ENCODE measurements at places on chromosomes 16 and 17.

GRCh38 chr16:11330526-11331237, 14.6 kb upstream of the RMI2 start:
- DNase-seq: no peak

DNA sequence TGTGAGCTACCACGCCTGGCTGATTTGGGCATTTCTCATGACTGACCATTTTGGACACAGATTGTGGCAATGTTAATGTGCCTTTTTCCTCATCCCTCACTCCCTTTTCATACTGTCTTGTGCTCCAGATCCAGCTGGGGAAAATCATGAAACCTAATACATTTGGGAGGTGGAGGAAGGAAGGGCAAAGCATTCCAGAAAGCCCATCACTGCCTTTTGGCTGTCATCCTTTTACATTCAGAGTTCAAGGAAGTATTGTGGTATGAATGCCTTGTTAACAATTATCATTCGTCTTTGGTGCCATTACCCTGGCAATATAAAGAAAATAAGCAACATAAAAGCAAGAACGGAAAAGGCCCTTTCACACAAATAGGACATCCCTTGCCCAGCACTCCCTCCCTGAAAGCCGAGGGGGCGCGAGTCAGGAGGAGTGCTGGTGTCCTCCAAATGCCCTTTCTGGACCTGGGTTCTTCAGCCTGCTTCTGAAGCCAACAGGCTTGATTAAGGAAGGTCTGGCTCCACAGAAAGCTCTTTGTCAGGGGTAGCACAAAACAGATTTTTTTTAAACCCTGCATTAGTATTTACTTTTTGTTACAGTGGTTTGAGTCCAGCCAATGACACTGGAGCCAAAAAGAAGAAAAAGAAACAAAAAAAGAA, 20.1 kb downstream of the NMT1 start:
- no peak for DNase-seq

GRCh38 chr17:17001874-17002520, 30.1 kb upstream of the TNFRSF13B start:
- DNase-seq: peak; percentile 84

DNA sequence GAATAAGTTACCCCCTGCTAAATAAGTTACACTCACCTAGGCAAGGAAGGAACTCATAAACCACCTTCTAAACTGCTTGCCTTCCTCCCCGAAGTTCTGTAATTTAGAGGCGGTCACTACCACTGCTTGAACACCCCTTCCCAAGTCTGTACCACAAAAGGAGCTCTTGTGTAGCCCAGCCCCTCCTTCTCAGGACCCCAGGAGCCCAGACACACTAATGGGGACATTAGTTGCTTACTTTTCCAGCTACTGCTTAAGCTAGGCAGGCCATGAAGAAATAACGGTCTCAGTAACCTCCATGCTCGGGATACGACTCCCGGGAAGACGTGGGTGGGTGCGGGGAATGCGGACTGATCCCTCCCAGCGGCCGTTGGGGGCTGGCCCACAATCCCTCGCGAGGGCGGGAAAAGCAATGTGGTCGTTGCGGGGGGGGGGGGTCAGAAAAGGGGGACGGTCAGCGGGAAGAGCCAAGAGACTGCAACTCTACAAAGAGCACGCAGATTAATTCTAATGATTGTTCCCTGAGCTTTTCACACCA, at the start of gene TEX14:
Gene TEX14, minus strand, starts transcription at position 345 of the 538 bp plus-strand sequence. CDS start 40,044 bp downstream, outside the sequence.
- DNase-seq: no peak

- no peak for DNase-seq
Measured at GRCh38 chr16:7304958-7305357, 27.7 kb upstream of the RBFOX1 start.

DNA sequence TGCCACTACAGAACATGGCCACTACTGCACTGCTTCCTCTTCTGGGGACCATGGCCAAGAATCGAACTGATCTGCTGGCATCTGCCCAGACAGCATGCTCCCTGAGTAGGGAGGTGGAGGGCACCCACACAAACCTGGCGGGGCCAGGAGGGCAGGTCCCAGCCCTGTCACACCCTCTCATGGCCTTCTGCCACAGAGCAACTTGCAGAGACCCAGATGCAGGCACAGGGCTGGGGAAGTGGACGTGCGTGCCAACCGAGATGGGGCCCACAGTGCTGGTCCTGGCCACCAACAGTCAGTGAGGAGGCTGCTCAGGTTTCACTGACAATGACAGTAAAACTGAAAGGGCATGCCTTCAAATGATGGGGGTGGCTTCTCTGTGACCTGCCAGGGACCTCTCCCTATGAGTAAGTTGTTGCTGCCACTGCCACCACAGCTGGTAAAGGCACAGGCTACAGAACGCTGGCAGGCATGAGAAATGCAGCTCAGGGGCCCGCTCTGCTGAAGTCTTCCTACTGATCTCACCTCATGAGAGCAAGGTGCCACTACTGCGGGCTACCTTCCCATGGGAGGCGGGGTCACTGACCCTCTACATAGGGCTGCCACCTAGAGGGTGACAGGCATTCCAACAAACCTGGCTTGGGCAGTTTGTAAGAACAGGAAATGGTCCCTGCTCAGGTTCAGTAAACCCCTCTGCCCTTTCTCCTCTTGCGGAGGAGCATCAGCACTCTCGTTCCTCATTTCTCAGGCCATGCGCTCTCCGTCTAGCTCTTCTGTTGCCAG, 15.5 kb downstream of the HIC1 start:
- DNase-seq: no peak

- no peak for DNase-seq
Measured at GRCh38 chr16:51035110-51035498, 116.0 kb downstream of the SALL1 start.

GRCh38 chr16:79265701-79266100, 334.8 kb downstream of the MAF start:
- no peak for DNase-seq

DNA sequence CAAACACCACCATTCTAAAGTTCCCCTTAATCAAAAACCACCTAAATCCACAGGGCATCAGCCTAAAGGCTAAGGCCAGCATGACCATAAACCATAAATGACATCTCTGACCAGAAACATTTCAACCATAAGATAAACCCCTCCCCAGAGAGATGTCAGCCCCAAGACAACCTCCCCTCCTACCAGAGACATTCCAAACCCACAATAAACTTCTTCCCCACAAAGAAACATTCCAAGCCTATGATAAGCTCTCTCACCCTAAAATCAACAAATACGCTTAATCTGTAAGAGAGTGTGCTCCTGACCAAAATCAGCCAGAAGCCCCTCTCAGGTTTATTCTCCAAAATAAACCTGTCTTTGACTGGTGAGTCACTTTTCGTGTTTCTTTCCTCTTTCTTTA, 54.8 kb downstream of the SLFN5 start:
- no peak for DNase-seq

DNA sequence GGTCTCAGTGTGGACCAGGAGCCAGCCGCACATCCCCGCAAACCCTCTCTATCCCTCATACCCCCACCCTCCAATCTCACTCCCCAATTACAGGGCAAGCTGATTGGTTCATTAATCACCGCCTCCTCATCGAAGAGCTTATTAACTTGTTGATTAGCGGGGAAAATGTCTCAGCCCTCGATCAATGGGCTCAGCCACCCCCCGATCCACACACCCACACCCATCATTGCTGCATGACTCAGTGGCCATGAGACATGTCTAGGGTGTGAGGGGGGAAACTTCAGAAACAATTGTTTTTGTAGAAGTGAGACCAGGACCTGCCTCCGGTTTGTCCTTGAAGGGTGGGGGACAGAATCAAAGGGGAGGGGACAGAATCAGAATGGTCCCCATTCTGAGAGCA, 2.5 kb upstream of the PYY start:
- no peak for DNase-seq

- DNase-seq: peak; percentile 34
Measured at GRCh38 chr16:80932708-80933095, 74.0 kb downstream of the CMC2 start.

DNA sequence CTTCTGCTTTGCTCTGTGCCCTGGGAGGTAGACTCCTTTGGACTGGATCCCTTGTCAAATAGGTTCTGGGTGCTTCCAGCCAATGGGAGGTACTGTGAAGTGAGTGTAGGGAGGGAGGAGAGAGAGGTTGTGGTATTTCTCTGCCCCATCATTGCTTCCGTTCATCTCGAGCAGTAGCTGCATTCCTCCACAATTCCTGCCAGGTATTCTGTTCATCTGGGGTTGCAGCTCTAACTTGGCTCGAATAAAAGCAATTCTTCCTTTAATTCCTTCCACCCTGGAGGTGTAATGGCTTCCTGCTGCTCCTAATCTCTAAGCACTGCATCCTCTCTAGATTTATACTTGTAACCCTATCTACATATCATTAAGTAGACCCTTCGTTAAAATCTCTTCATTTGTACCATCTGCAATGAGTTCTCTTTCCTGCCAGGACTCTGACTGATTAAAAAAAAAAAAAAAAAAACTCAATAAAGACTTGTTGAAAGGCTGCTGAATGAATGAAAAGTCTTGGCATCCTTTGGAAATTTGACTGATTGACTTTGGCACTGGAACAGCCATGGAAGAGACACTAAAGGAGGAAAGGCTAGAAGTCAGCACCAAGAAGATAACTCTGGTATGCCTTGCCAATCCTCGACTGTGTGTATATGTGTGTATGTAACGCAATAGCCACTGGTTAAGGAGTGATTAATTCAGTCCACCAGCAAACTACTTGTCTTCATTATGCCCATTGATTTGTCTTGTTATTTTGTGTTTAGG, 616.9 kb upstream of the SOX9 start:
- no peak for DNase-seq

DNA sequence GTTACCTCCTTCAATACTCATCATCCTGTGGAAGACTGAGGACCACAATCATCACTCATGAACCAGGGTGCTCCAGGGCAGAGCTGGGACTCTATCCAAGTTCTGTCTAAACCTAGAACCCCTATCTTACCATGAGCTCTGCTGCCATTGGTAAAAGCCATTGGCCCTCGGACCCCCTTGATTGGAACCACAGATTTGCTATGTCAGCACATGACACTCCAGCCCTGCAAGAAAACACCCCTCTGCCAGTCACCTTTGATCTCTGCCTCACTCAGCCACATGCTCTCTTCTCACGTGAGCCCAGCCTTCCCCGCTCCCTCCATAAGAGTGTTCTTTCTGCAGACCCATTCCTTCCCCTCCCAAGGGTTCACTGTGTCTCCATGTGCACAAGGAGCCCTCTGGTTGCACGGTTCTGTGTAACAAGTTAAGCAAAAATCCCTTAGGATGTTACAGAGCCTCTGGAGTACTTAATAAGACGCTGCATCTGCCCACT, 468.8 kb upstream of the DYNLRB2 start:
- no peak for DNase-seq

GRCh38 chr16:16774389-16774788, 395.4 kb downstream of the NPIPA7 start:
- no peak for DNase-seq

- no peak for DNase-seq
Measured at GRCh38 chr17:42310787-42311215, 22.5 kb downstream of the STAT5A start.

DNA sequence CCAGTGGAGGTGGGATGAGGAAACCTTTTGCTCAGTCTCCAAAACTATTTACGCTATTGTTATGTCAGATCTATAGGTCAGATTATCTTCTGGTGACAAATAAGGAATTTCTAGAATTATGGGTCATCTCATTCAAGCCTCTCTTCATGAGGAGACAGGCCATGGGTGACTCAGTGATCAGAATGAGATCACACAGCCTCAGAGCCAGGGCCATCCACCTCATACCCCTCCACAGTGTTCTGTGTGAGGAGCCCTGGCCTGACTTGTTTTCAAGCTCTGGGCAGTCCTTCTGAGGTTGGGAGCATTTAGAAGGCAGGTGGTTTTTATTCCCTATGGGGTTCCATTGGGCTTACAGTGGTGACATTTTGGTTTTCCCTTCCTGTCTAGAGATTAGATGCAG, 26.5 kb downstream of the YPEL2 start:
- peak; percentile 39 for DNase-seq

- DNase-seq: no peak
Measured at GRCh38 chr17:59356543-59357218, 25.2 kb downstream of the YPEL2 start.

DNA sequence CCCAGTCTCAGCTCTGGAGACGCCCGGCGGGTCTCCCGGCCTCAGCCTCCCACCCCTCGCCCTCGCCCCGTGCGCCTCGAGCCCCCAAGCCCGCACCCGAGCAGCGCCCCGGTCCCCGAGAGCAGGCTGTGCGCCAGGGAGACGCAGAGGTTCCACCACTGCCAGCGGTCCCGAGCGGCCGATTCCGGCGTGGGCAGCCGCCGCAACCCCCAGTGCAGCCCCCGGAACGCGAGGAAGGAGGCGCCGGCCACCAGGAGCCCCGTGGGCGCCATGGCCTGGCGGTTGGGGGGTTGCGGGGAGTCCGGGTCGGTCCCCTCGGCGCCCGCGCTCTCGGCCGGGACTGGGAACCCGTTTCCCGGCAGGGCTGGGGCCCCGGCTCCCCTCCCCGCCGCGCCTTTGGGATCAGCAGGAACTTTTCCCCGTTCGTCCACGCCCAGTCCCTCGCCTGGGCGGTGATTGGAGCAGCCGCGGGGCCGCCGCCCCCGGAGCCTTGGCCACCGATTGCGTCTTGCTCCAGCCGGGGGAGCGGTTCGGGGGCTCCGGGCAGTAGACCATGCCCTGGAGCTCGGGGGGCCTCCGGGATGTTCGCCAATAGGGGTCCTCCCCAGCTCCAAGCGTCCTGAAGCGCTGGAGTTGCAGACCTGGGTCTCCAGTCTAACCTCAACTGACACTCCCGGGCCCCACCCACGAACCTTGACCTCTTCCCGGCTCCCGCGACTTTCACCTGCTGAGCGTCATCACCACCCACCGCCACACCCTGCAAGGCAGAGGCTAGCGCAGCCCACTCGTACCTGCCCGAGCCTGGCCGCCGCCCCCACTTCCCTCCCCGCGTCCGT, at the start of gene TLCD2:
Gene TLCD2, minus strand, starts transcription at position 407 of the 836 bp plus-strand sequence. Its CDS starts 135 bp downstream, at position 272.
- DNase-seq: peak; percentile 77

- no peak for DNase-seq
Measured at GRCh38 chr17:79089720-79090442, 15.3 kb downstream of the ENGASE start.

DNA sequence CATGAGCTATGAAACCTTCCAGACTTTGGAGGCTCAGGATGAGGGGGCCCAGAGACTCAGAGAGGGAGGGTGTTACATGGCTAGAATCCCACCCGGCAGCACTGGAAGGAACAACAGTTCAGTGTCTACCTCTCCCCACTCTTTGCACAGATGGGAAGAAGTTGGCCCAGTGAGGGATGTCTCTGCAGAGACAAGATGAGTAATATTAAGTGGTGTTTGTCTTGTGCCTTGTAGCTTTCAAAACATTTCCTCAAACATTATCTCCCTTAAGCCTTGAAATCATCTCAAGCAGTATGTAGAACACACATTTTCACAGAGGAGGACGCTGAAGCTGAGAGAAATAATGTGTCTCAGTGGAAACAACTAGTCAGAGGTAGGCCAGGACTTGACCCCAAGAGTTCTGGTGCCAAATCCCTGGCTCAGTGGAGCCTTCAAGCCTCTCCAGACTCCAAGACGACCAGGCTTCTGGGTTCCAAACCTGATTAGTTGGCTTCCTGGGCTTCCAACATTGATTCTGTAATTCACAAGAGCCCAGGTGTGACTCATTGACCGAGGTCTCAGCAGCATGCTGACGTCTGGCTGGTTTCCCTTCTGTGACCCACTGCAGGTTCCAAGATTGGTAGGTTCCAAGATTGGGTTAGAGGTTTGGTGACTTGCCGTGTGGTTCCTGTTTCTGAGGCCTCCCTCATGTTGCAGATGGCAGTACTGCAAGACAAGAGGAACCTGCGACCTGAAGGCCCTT, 7.4 kb downstream of the RNF112 start:
- DNase-seq: no peak
